ENCODE measurements at places on chromosomes 13 and 19.

- DNase-seq, result peak; percentile 22
Measured at GRCh38 chr19:30419568-30420180, 47.5 kb downstream of the ZNF536 start.

GRCh38 chr19:51781999-51782398 lies 13.0 kb upstream of the FPR3 start:
- DNase-seq, result no peak

- DNase-seq, result no peak
Measured at GRCh38 chr19:55099557-55100506, 17.6 kb downstream of the PPP1R12C start.

DNA sequence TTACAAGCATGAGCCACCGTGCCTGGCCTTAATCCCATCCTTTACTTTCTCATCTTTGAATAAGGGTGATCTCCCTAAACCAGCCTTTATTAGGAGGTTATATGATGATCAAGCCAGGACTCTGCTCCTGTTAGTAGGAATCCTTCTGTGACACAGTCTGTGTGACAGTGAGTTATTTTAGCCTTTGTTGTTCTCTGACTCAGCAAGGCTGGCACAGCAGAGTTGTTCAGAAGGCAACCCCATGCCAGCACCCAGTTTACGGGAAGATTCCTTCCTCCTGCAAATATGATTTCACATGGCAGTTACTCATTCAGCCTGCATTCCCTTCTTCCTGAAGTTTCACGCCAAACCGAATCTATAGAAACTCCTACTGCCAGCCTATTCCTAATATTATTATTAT lies 10.5 kb upstream of the MIER2 start:
- DNase-seq, result no peak

GRCh38 chr13:45255247-45255987 lies 54.6 kb upstream of the KCTD4 start:
- no peak for DNase-seq

DNA sequence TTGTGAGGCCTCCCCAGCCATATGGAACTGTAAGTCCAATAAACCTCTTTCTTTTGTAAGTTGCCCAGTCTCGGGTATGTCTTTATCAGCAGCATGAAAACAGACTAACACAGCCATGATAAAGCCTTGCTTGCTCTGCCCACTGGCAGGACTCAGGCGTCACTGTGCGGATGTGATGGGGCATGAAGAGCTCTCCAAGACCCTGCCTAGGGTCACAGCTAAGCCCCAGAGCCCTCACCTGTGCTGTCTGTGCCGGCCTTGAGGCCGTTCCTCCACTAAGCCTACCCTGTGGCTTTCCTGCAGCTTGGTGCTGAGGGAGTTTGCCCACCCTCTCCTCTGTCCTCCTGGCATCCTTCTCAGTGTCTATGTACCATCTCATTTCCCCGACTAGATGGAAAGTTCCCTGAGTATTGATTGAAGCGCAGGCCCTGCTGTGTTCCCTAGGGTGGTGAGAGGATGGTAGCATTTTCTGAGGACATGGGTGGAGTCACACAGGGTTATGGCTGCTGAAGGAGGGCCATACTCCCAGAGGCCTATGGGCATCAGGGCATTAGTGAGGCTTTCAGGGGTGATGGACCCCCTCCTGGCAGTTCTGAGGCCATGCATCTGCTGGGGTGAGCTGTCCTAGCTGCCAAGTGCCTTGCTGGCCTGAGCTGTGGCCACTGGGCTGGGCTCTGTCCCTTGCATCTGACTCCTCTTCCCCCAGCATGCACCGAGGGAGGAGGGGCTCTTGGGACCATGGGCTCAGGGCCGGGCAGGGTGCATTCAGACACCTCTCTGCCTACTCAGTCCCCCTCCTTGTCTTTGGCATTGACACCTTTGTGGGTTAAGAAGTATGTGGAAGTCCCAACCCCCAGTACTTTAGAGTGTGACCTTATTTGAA lies 75.3 kb downstream of the TEX29 start:
- no peak for DNase-seq

Measured in midbrain (tissue), 1 donor.